ENCODE measurements at places on chromosomes 2 and 18.

DNA sequence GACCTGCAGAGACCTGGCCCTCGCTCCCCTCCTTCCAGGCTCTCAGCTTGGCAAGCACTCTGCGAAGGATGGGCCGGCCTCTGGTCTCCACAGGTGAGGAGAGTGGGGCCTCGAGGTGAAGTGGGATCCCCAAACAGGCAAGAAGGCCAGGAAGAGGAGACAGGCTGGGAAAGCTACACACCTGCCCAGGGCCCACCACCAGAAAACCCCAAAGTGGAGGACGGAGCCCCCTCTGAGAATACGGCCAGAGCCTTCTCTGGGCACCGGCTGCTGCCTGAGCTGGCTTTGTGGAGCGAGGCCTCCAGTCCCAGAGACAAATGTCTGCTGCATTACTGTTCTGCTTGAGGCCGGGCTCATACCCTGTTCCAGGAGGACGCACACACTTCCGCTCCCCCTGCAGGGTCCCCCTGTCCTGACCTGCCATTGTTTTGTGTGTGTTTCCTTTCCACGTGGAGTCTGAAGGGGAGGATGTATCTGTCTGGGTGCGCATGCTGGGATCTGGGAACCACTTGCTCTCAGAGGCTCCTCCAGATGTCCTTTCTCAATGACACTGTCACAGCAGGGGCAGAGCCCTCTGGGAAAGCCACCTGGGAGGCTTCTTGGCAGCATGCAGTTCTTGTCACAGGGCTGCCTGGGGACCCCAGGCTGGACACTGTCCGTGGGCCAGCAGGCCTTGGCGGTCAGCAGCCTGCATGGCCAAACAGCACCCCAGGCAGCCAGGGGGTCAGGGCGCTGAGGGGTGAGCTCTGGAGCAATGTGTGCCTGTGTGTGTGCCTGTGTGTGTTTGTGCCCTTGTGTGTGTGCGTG is 20.8 kb downstream of the KCNF1 start:
- DNase-seq = no peak

DNA sequence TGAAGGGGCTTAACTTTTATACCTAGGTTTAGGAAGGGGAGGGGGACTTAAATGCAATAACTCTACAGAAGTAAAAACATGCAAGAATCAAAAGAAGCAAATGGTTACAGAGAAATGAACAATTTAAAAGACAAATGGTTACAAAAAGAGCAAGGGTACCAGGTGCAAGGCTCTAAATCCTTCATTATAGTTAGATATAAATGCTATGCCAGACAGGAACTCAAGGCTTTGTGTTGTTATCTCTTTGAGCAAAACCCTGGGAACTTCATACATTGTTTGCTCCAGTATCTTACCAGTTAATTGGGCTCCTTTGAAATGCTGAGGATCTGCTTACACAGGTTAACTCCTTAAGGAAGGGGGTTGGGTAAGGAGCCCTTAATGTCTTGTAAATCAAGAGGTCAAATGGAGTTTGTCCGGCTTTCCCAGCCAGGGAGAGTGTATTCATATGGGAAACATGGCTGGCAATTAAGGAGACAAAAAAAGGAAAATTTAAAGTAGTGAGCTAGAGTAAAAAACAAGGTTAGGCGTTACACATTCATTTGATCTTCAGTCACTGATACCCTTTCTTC is 347.5 kb downstream of the CELF4 start:
- no peak for DNase-seq

- DNase-seq = no peak
Observed at GRCh38 chr2:44112096-44112495, 56.6 kb upstream of the PPM1B start.

DNA sequence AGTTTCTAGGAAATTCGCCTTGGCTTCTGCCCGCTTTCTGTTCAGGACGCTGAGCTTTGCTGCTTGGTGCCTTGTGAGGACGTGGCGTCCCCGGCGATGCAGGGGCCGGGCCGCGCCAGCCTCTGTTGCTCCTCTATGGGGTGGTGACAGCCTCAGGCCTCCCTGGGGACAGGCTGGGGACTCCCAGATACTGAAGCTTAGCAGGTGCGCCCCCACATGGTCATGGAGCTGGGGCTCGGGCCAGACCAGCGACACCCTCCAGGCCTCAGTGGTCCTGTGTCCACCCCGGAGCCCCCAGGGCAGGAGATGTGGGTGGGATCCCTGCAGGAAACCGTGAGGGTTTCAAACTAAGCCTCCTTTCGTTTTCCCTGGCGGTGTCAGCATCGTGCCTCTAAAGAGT is 29.2 kb downstream of the KCNG2 start:
- DNase-seq = no peak

GRCh38 chr2:221153226-221153625 is 418.9 kb downstream of the EPHA4 start:
- no peak for DNase-seq

- no peak for DNase-seq
Observed at GRCh38 chr18:71505526-71505925, 1038.6 kb downstream of the CBLN2 start.

GRCh38 chr2:52414561-52415295 is 1352.9 kb upstream of the CHAC2 start:
- DNase-seq = no peak

DNA sequence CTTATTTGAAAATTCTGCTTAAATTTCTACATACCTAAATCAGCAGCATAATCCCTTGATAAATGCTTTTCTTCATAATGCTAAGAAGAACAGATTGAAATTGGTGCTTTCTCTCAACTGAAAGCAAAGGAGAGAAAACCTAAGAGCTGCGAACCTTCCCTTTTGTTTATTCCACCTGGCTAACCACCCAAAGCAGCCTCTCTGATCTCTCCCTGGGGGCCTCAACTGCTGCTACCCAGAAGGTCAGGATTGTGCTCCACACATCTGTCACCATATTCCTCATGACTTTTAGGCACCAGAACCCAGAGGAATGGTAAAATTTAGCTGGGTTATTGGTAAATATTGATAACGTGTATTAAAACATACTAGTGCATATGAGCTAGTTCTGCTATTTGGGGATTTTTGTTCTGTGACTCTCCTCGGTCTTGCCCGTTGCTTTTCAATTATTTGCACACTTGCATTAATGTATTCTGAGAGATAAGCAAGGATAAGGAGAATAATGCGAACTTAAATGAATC is 334.1 kb downstream of the RIT2 start:
- DNase-seq = no peak

GRCh38 chr2:38610851-38611801 is 8.4 kb upstream of the HNRNPLL start:
- DNase-seq = peak; percentile 12

DNA sequence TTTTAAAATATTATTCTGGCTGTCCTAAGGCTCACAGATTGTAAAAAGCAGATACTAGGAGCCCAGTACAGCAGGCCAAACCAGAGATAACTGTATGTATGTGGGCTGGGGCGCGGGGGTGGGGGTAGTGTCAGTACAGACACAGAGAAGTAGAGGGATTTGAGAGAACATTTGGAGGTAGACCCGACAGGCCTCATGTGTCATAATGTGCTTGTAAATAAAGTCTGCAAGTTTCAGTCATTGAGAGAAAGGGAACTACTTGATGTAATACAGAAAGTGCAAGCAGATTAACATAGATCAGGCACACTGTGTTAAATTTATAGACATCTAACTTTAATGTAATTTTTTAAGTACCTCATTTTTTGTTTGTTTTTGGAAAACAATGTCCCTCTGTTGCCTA is 7.4 kb upstream of the POLI start:
- DNase-seq = peak; percentile 49

DNA sequence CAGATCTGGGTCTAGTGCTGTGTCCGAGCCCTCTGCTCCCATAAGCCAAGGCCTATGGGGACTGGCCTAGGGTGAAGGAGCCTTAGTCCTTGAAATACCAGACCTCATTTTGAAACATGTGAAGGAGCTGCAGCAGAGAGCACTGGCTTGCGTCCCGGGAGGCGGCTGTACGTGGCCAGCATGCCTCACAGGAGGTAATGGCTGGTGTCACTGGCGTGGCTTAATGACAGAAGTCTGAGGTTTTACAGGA is 72.7 kb upstream of the OTOS start:
- DNase-seq = no peak

DNA sequence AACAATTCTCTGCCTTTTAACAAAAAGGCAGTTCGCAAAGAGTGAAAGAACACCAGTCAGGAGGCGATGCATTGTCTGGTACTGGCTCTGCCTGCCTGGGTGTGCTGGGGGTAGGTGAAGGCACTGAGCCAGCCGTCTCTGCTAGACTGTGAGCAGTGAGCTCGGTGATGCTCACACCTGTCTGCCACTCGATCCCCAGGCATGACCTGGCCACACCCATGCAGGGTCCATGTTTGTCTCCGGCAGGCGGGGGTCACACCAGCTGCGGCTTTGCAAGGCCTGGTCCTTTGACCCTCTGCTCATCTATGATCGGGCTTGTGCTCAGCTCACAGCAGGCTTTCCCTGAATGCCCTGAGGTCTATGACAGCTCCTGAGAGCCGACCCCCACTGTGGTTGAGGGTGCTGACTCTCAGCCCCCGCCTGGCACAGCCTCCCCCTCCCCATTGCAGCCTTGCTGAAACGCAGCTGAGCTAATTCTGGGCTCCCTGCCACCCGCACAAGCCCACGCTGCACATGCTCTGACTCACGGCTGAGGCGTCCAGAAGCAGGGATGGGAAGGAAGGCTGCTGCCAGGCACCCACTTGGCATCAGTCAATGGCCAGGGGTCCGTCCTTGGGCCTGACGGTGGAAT is 23.7 kb downstream of the CRACDL start:
- no peak for DNase-seq

Data from activated T-cell treated with anti-CD3 and anti-CD28 coated beads for 48 hours (primary cell).